Hematopoietic multipotent progenitor cell treated with erythropoietin and hydrocortisone succinate and interleukin-3 and kit ligand, for 8 days (in vitro differentiated cells): ENCODE measurements at places on chromosomes 5 and 9.

DNA sequence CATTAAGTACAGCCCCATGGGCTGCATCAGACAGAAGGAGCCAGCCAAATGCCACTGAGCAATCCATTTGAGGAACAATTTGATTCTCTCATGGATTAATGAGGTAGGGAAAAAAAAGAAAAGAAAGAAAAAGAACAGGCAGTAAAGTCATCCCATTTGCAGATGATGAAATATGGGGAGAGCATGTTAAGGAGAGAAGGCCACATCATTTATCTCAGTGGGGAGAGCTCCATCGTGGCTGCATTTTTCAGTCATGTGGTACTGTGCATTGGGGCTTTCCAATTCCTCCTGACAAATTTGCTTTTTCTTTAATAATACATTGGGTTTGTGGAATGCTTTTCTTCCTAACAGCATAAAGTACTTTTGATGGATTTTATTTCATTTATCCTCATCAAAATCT lies 375.2 kb upstream of the TLE4 start:
- no peak for DNase-seq

DNA sequence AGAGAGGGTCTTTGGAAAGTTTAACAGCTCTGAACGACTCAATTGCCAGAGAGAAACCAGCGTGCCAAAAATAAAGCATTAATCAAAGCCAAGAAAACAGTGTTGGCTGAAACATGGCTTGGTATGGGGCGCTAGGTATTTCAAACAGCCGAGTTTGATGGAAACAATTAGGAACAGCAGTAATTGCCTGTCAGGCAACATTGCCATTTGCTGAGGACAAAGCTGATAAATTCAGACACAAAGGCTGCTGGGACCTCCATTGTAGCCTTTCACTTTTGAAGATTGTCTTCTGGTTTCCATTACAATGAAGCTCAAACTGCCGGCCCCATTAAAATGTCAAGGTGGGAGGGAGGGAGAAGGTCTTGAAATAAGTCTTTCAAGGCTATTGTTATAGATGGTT lies 125.4 kb upstream of the SPDL1 start:
- DNase-seq = no peak

DNA sequence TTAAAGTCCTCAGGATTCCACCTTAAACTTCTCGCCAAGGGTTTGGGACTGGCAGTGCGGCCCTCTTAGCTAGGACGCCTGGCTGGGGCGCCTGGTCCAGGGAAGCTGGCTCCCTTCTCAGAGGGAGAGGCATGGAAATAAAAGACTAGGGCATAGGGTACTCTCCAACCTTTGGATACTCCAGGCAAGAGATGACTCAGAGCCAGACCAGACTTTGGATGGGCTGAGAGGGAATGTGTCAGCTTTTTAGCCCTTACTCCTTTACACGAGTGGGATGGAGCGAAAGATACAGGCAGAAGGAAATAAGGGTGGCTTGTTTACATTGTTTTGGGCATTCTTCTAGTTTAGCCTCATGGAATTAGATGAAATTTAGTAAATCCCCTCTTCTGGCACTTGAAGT lies 48.2 kb downstream of the IL31RA start:
- no peak for DNase-seq

GRCh38 chr5:118891252-118891651 lies 97.1 kb downstream of the DTWD2 start:
- no peak for DNase-seq

DNA sequence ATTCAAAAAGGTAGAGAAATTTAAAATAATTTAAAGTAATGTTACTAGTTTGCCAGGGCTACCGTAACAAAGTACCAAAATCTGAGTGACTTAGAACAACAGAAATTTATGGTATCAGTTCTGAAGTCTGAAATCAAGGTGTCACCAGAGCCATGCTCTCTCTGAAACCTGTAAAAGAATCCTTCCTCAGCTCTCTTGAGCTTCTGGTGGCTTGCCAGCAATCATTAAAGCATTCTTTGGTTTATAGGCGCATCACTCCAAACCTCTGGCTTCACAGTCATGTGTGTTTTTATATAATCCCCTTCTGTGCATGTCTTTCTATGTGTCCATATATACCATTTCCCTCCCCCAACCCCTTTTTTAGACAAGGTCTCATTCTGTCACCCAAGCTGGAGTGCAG lies 220.3 kb downstream of the COX7C start:
- DNase-seq = no peak

DNA sequence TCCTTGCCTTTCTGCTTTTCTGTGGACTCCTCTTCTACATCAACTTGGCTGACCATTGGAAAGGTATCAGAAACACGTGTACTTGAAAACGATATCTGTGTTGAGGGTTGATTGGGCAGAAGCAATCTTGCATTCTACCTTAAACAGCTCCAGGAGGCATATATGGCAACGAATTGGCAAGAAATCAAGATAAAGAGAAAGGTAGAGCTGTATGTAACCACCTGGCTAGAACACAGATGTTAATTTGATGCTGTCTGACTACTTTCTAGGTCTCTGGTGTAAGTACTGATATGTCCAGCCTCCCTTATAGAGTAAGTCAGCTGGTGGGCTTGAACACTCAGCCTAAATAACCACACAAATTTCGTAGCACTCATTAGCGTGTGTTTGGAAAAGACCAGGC lies 1.3 kb downstream of the MAN1B1 start:
- no peak for DNase-seq

- no peak for DNase-seq
These were observed 992 bp downstream of the SH2D3C start for GRCh38 chr9:127777368-127777980.

GRCh38 chr9:3879726-3880505 lies 354.1 kb upstream of the RFX3 start:
- DNase-seq = no peak

DNA sequence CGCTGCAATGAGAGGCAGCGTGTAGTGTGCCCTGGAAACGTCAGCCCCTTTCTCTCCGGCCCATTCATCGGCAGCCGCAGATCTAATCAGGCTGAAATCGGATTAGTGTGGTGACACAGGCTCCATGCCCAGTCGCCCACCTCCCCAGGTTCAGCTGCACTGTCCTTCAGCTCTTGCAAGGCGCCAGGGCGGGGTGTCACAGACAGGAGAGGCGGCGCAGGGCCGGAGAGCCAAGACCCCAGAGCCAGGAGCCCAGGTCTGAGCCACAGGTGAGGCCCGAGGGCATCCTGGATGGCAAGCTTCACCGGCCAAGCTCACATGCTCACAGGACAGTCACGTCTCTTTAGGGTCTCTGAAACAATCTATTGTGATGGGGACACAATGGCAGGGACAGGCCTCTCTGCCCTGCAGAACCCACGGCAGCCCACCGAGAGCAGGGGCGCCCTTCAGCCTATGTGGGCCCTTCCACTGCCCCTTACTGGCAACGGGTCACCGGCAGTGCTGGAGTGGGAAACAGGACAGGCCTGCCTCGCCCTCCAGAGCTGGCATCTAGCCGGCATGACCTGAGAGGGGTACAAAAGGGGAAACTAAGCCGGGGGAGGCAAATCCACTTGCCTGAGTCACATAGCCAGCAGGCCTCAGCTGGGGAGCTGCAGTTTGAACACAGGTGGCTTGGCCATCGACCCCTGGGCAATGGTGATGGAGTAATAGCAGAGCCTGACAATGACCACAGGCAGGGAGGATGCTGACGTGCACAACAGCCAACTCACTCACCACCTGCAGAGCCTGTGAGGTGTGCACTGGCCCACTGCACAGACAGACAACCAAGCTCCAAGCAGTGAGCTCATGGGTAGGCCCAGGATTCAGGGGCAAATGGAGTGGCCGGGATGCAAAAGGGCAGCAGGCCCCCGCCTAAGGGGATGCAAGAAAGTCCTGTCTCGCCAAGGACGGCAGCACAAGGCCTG lies 48.1 kb downstream of the VAV2 start:
- DNase-seq = no peak

DNA sequence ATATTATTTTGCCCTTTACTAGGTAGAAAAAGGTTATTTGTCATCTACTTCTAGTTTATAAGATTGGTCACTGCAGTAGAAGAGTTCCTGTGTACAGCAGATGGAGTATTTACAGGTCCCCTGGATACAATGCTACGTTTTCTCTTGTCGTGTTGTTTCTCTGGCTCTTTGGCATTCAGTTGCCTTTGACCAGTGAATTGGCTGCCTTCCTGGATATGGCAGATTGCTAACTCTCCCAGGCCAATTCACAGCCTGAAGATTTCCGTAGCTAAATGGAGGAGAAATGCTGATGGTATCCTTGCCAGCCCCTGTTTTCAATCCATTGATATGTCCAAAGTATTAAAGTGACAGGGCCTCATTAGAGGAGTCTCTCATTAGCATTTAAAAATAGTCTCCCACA lies 32.5 kb upstream of the GNAQ start:
- no peak for DNase-seq

DNA sequence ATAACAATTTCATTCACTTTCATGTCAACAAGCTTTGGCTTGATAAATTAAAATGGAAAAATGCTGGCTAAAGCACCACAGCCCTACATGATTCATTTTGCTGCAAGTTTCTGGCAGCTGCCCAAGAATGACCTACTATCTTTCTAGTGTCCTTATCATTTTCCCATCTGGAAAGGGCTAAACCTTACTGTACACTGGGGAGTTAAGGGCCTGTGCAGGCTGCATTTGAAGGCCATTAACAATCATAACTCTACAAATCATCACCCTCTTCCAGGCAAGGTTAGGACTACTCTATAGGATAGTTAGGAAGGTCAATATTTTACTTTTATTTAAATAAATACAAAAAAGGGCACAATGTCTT lies 579.7 kb upstream of the ZNF608 start:
- peak; percentile 3 for DNase-seq

DNA sequence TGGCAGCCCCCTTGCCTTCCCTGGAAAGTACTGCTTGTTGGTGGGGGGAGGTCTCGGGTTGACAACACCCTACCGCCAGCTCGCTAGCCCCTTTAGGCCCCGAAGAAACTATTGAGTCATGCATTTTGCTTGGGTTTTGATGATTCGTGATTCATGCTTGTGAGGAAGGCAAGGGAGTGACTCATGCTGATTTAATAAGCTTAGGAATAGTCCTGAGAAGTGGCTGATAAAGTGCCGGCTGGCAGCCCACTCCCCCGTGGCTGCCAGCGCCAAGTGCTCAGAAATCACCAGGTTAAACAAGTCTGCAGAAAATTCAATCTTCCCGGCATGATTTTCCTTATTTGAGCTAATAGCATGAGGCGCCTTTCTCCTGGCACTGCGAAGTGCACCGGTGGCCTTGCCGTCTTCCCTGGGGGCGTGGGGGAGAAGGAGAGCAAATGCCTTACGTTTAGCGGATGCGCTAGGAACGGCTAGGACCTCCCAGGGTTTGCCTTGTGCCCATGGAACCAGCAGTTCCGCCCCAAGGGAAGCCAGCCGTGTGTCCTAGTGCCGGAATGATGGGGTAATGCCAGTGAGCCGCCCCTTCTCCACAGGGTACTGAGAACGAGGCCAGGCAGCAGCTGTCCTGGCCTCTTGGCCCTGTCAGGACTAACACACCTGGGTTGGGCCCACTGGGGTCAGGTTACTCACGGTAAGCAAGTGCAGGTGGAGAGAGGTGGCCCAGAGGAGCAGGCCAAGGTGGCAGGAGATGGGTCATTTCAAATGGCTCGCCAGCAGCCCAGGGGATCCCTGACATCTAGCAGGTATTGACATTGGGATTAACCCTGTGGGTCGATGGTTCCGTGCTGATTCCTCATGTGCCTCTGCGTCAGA lies 151.9 kb downstream of the MACROH2A1 start:
- peak; percentile 18 for DNase-seq

DNA sequence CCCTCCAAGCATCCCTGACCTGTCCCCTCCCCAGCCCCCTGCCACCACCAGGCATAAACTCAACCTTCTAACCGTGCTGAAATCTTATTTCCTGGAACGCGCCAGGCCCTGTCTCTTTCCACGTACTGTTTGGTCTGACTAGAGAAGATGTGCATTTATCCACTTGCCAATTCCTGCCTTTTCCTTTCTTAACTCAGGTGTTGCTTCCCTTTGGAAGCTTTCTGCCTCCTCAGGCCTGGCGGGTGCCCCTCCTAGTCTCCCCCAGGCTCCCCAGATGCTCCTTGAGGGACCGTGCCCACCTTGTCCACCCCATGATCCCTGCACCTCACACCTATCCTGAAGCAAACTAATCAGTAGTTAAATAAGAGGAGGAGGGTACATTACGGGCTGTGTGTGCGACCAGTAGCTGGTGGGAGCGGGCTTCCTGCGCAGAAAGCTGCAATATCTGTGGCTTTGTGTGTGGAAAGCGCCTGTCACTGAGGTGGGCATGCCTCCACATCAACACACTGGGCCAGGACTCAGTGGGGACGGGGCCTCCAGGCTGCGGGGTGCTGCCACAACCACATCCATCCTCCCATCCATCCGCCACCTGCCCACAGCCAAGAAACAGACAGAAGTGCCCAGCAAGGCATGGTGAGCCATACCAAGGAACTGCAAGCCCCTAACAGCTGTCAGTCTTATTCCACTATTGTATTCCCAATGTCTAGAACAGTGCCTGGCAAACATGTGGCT lies 73.5 kb downstream of the COL23A1 start:
- no peak for DNase-seq

- peak; percentile 37 for DNase-seq
These were observed 22.8 kb upstream of the FOXB2 start for GRCh38 chr9:76996700-76997099.

DNA sequence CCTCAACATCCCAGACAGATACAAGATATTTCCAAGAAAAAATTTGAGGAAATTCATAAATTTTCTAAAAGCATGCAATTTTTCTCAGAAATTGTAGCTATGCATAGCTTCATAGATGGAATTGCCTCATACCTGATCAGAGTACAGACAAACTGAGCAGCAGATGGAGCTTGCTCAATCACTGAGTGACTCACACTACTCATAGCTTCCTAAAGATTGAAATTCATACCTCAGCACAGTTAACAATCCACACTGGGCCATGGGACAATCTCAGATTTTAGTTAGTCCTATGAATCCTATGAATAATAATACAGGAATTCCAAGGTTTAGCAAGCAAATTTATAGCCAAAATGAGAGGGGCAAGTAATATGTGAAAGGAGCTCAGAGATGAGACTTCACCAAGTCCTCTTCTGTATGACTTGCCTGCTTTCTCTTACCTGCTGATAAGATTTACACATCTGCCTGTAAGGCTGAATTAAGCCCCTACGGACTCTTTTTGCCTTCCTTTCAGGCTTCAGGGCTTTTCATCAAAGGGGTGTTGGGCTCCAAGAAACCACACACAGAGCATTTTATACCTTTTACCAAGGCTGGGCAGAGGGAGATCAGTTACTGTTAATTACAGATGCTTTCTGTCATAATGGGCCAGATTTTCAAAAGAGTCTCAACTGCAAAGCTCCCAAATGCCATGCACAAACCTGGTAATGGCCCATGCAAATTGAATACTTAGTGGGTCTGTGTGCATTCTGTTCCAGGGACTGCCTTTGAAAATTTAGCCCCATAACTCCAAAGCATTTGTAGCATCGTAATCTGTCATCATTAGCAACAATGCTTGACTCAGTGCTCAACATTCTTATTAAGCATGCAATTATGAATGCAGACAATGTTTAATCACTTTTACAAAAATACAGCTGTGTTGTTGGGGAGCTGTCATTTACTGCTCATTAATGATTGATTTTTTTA lies 439.3 kb downstream of the DTWD2 start:
- no peak for DNase-seq
